Skin of body (tissue), 3 donors: ENCODE measurements at places on chromosomes 1 and 21.

GRCh38 chr1:232980355-232980978 is 30.1 kb downstream of the NTPCR start:
- no peak for DNase-seq

DNA sequence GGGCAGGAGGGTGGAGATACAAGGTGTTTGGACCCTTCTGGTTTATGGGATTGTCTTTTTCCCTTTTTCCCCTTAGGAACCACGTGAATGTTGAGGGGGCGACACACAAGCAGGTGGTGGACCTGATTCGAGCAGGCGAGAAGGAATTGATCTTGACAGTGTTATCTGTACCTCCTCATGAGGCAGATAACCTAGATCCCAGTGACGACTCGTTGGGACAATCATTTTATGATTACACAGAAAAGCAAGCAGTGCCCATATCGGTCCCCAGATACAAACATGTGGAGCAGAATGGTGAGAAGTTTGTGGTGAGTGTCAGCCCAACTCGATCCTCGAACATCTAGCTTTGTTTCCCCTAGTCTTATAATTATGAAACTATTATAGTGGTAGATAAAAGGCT is 27.0 kb downstream of the SNX27 start:
- DNase-seq = no peak

DNA sequence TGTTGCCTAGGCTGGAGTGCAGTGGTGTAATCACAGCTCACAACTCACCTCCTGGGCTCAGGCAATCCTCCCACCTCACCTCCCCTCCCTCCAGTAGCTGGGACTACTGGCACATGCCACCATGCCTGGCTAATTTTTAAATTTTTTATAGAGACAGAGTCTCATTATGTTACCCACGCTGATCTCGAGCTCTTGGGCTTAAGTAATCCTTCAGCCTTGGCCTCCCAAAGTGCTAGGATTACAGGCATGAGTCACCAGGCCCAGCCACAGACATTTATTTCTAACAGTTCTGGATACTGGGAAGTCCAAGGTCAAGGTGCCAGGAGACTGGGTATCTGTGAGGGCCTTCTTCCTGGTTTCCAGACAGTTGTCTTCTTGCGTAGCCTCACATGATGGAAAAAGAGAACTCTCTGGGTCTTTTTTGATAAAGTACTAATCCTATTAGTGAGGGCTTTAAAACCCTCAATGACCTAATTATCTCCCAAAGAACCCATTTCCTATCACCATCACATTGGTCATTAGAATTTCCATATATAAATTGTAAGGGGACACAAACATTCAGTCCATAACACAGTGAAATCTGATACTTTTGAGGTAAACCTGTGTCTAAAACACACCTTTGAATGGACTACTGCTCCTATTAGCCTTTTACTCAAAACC is 67.9 kb downstream of the PHACTR4 start:
- DNase-seq = no peak

DNA sequence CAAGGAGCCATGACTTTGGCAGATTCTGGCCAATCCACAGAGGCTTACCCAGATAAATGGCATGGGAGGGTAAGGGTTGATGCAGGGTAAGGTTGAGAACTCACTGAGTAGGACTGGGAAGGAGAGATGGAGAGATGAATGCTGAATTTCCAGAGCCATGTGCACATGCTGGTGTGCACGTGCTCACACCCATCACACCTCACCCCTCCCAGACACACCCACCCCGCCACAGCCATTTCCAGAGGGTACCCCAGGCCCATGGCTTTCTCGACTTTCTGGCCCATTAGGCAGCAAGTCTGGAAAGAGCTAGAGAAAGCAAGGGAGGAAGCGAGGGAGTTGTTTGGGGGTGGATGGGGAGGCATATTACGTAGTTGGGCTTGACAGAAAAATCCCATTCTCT is 1.6 kb downstream of the CACNA1S start:
- no peak for DNase-seq

- no peak for DNase-seq
Measured at GRCh38 chr1:10252508-10252907, 42.1 kb downstream of the KIF1B start.

GRCh38 chr1:234997896-234998741 is 130.5 kb downstream of the TOMM20 start:
- no peak for DNase-seq

GRCh38 chr1:152191260-152191659 is 32.2 kb upstream of the RPTN start:
- DNase-seq = no peak

- DNase-seq = no peak
Measured at GRCh38 chr1:22208973-22209378, 66.1 kb upstream of the WNT4 start.

- peak; percentile 44 for DNase-seq
Measured at GRCh38 chr1:98053471-98054366, 132.9 kb upstream of the DPYD start.

- DNase-seq = no peak
Measured at GRCh38 chr1:9842781-9843575, 19.2 kb upstream of the CLSTN1 start.

GRCh38 chr1:65793359-65793732 is 651 bp downstream of the PDE4B start:
- no peak for DNase-seq

- DNase-seq = no peak
Measured at GRCh38 chr21:46542588-46543124, 62.2 kb downstream of the S100B start.

DNA sequence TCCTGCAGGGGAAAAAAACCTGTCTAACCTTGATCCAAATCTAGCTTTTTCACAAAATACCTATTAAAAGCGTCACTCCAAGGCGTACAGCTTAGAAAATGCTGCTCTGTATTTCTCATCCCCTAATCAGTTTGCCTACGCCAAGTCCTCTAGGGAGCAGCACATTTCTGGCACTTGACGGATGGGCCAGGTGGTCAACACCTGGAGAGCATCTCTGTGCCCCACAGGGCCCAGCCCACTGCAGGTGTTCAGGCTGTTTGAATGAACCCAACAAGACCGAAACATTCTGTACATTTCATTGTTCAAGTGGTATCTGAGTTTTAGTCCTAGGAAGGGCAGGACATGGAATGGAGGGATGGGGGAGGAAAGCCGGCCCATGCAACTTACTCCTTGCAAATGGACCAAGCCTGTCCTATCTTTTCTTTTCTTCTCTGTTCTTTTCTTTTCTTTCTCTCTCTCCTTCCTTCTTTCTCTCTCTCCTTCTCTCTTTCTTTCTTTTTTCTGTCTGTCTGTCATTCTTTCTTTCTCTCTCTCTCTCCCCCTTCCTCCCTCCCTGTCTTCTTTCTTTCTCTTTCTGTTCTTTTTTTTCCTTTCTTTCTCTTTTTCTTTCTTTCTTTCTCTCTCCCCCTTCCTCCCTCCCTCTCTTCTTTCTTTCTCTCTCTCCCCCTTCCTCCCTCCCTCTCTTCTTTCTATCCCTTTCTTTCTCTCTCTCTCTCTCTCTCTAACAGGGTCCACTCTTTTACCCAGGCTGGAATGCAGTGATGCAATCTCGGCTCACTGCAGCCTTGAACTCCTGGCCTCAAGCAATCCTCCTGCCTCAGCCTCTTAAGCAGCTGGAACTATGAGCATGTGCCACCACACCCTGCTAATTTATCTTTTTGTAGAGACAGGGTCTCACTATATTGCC is 29.1 kb downstream of the IGFN1 start:
- DNase-seq = no peak

DNA sequence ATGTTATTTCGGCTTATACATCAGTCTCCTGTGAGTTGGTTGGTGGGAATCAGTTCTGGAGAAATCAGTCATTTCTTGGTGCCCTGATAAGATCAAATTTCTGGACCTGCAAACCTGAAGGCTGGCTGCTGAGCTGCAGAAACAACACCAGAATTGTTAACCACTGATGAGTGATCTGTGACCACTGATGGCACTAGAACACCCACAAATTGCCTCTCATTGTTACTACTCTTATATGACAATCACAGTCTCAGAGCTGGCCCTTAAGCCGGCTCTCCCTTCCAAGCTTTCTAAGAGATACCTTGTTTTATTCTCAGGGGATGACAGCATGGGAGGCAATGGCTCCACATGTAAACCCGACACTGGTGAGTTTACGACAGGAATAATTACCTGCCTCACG is 1.9 kb downstream of the C1orf162 start:
- no peak for DNase-seq

- DNase-seq = no peak
Measured at GRCh38 chr1:74388855-74389254, 123.6 kb downstream of the LRRC53 start.

DNA sequence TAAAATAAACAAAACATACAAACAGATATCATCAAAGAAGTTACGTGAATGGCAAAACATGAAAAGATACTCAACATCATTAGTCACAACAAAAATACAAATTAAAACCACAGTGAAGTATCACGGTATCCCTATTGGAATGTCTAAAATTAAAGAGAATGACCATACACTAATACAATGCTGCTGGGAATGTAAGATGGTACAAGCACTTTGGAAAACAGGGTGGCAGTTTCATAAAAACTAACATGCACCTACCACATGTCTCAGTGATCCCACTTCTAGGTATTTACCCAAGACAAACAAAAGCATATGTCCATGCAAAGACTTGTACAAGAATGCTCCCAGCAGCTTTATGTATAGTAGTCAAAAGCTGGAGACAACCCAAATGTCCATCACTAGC is 69.1 kb downstream of the HSF2BP start:
- no peak for DNase-seq

DNA sequence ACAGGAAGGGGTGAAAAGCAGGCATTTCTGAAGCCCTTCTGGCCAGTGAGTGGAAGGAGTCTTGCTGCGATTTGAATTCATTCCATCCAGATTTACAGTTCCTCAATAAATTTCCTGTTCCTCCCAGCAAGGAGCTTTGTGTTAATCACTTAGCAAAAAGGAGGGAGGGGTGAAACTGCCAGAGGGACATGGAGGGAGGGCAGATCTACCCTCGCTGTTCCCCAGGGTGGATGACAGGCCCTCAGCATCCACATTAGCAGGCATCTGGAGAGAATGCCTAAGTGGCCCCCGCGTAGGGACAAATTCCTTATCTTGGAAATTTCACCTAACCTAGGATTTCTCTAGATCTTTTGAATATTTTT is 1.2 kb downstream of the ETV3 start:
- DNase-seq = peak; percentile 28

GRCh38 chr1:156419854-156420204 is 50.8 kb downstream of the RHBG start:
- no peak for DNase-seq

- DNase-seq = no peak
Measured at GRCh38 chr1:230240446-230241086, 173.5 kb downstream of the GALNT2 start.

DNA sequence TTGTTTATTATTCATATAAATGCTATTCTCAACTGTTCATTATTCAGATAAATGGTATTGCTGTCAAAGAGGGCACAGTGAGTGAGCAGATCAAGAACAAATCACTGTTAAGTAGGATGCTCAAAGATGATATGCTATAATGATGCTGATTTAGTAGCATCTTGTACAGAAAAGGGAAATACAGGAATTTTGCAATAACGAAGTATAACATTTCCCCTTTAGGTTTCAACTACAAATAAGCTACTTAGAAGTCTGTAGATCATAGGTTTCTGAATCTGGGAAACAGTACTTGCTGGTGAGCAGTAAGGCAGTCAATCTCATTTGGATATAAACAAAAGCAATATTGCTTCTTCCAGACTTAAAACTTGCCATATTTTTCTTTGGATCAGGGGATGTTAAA is 27.3 kb upstream of the RCOR3 start:
- no peak for DNase-seq

DNA sequence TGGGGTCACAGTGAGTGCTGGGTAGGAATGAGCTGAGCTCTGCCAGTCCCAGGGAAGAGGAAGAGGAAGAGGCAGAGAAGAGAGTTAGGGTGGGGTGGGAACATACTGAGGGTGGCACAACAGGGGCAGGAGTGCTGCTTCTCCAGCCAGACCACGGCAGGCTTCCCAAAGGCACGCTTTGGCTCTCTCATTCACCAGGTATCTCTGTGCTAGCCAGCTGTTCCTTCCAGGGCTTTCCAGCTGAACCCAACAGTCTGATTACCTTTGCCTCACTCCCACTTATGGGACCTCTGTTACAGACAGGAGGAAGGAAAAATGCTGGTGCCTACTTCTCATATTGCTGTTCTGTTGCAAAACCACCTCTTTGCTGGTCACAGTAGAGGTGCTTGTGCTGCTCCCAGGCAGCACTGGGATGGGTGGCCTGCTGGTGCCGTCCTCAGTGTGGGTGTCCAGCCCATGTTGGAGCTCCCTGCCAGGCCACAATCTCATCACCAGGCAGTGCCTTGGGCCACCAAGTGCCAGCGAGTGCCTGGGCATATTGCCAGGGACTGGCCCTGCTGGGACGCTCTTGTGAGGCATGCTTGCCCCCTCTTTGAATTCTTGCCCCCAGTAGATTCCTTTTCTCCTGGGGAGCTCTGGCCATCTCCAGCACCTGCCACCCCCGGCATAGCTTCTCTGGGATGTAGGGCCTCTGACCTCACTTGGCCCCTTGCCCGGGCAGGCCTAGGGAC is 2.1 kb downstream of the ADORA1 start:
- no peak for DNase-seq

DNA sequence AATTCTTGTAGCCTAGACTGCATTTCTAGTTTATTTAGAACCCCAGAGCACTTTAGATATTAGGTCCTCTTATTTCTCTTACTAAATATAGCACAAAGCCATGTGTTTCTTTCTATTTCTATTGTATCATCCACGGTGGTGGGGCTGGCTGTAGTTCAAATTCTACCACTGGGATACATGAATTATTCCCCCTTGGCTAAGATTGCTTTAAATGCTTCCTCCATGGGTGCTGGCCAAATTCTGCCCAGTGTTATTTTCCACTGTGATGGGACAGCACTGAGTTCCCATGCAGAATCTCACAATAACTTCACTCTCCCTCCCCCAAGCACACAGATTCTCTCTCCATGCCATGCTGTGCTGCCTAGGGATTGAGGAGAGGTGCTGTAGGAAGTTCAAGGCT is 41.5 kb upstream of the GBP6 start:
- no peak for DNase-seq

DNA sequence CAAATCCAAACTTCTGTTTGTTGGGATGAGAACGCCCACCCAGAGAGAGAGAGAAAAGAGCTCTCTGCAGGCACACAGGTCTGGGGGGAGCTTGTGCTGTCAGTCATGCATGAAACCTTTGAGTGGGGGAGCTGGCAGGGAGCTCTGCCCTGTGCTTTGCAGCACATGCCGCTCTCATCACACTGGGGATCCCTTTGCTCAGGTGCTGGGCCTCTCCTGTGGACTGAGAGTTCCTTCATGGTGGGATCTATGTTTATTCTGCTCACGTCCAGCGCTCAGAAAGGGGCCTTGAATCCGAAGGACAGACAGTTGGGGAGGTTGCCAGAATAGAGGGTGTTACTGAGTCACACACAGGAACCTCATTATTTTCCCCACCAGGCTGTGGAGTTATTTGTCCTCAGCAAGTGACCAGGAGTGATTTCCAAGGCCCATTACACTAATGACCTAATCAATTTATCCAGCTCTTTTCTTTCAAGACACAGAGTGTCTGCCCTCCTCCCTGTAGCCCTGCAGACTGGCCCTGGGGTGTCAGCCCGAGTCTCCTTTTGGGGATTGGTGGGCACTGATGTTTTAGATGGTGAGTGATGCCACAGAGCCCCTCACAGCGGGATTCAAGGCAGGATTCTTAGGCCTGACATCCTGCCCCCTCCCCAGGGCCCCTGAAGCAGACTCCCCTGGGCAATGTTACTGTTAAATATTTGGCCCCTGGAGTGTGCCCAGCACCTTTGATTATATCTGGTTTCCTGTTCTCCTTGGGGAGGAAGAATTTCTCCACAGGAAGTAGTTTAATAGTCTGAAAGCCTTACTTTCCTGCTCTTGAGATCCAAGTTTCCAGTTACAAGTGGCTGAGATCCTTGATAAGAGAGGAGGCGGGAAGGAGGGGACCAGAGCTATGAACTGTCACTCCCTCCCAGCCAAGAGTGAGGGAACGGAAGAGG is 22.3 kb downstream of the MYBPH start:
- no peak for DNase-seq
